ENCODE measurements at places on chromosomes 7 and 10. TPM values are rescaled to one million over a fixed set of nuclear protein-coding genes. Genes with fewer than 3 reads are reported as not detected.

The PON1 gene
- not detected for total RNA-seq

The MCM10 gene
- total RNA-seq: 20.7 TPM

The CPED1 gene
- 28.2 TPM for total RNA-seq

The FXYD4 gene
- total RNA-seq: not detected

The ARMC3 gene
- not detected for total RNA-seq

The ATOH7 gene
- total RNA-seq: not detected

The CHST3 gene
- 14.5 TPM for total RNA-seq

The MYPN gene
- total RNA-seq: 1.8 TPM

The NOC3L gene
- total RNA-seq: 40.4 TPM

The SKIDA1 gene
- total RNA-seq: 0.48 TPM

The HMX2 gene
- 0.10 TPM for total RNA-seq

The SLC29A4 gene
- 1.4 TPM for total RNA-seq

The BTBD16 gene
- not detected for total RNA-seq

The GNAT3 gene
- total RNA-seq: not detected

The HECTD2 gene
- 10.0 TPM for total RNA-seq

The WDR37 gene
- 14.1 TPM for total RNA-seq

The TDRD1 gene
- not detected for total RNA-seq

The GPR37 gene
- 0.20 TPM for total RNA-seq

The EXOSC1 gene
- total RNA-seq: 55.6 TPM

The GPR15LG gene
- not detected for total RNA-seq

The TRIM74 gene
- not detected for total RNA-seq

The FAM171A1 gene
- total RNA-seq: 3.6 TPM

The ZWINT gene
- 115 TPM for total RNA-seq

The NXPH1 gene
- not detected for total RNA-seq

The PAX4 gene
- total RNA-seq: not detected

The IL6 gene
- 14.3 TPM for total RNA-seq

The INHBA gene
- total RNA-seq: 23.0 TPM

The FZD1 gene
- total RNA-seq: 10.1 TPM

The METTL27 gene
- 0.12 TPM for total RNA-seq

The LRRC17 gene
- 54.3 TPM for total RNA-seq

The NPY4R2 gene
- total RNA-seq: 0.10 TPM

The PIP gene
- total RNA-seq: not detected

The WDR86 gene
- not detected for total RNA-seq

The KNDC1 gene
- not detected for total RNA-seq

The FZD8 gene
- 2.2 TPM for total RNA-seq

The IGFBP3 gene
- total RNA-seq: 11.7 TPM

The CLEC2L gene
- total RNA-seq: not detected

The C10orf95 gene
- not detected for total RNA-seq

The EPO gene
- total RNA-seq: not detected

All from RPMI7951 (cell line).